Activated naive CD8-positive, alpha-beta T cell treated with anti-CD3 and anti-CD28 coated beads for 36 hours (primary cell): ENCODE measurements at places on chromosomes 16 and 17. TPM values are rescaled to one million over a fixed set of nuclear protein-coding genes. Genes with fewer than 3 reads are reported as not detected.

CBX2 gene
- 5.4 TPM for total RNA-seq

DNA sequence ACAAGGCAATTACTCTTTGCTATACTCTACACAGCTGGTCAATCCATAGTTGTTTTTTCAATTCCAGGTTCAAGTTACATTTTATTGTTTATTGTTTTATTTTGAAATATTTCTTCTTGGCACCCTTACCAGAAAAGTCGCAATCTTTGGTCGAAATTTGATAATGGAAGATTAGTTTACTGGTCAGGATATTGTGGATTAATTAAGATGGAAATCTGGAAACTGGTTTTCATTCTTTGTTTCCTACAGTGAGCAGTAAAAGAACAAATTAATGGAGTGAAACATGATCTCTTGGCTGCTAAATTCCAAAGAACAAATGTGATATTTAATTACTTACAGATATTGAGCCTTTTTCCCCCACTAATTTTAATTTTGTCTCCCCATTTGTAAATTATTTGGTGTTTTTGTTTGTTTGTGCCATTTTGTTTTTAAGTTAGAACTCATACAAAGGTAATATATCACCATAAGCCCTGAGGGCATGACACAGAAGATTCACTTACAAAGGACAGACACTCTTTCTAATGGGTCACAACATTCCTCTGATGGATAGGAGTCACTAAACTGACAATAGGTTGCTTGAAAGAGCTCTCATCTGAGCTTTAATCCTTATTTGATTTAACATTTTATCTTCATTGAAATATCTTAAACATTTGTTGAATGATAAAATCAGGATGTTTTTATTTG lies 700.2 kb downstream of the KCNJ2 start:
- no peaks in the 10 kb centered on the region for H3K4me1 ChIP-seq
- DNase-seq = no peak
- no peak overlapping the region for H3K4me3 ChIP-seq
- H3K36me3 ChIP-seq = no peaks in the 10 kb centered on the region

PRAC2 gene
- total RNA-seq = not detected

GRCh38 chr16:27285676-27286196 lies 17.2 kb upstream of the NSMCE1 start:
- no peaks in the 10 kb centered on the region for H3K27me3 ChIP-seq
- H3K27ac ChIP-seq = peak overlapping the region; percentile 25
- H3K4me1 ChIP-seq = peaks cover 49% of the 10 kb centered on the region
- peaks cover 3% of the 10 kb centered on the region for H3K36me3 ChIP-seq
- H3K4me3 ChIP-seq = no peak overlapping the region
- DNase-seq = no peak

- no peak overlapping the region for H3K27ac ChIP-seq
- H3K27me3 ChIP-seq = no peaks in the 10 kb centered on the region
- no peaks in the 10 kb centered on the region for H3K4me1 ChIP-seq
- DNase-seq = no peak
- no peak overlapping the region for H3K4me3 ChIP-seq
These were observed 32.3 kb upstream of the NUFIP2 start for GRCh38 chr17:29326023-29326813.

DNA sequence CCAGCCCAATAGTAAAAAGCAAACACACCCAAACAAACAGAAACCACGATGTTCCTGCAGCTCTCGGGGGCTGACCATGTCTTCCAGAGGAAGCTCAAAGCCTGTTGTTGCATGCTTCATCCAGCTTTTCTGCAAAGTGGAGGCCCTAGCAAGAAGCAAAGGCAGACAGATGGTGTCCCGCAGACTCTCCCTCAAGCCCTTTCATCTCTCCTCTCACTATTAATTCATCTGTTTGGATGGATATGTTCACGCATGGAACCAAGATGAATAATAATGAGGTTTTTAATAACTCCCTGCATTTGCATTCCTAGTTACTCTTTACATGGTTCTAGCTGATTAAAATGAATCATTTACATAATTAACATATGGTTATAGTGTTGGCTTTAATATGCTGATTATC lies 36.6 kb downstream of the RBFOX1 start:
- no peak for DNase-seq
- H3K36me3 ChIP-seq = no peaks in the 10 kb centered on the region
- H3K4me1 ChIP-seq = no peaks in the 10 kb centered on the region
- H3K27me3 ChIP-seq = peaks cover 1% of the 10 kb centered on the region

PERCC1 gene
- 0.40 TPM for total RNA-seq

PRSS8 gene
- total RNA-seq = not detected

GCGR gene
- not detected for total RNA-seq

DNA sequence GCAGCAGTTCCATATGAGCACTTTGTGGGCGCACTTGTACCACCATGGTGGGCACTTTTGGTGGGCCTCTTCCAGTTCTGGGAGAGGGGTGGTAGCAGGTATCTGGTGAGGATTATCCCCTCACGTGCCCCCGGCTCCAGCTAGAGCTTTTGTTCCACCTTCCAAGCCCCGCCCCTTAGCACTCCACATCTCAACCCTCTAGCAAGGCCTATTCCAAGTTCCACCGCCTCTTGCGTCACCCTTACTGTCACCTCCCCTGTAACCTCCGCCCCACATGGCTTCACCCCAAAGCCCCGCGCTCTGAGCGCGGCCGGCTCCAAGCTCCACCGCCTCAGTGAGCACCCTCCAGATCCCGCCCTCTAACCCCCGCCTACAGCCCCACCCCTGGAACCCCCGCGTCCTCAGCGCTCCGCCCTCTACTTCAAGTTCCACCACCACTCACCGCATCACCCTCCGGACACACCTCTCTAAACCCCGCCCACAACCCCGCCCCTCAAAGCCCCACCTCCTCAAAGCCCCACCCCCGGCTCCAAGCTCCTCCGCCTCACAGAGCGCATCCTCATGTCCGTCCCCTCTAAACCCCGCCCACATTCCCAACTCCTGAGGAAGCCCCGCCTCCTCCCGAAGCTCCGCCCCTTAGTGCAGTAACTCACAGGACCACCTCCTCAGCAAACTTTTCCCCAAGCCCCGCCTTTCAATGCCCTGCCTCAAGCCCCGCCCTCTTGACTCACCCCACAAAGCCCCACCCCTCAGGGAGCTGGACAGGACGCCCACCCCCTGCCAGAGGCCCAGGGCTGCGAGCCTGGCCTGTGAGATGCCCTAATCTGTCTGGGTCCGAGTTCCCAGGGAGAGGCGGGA lies 11.1 kb downstream of the SCN4A start:
- peak; percentile 55 for DNase-seq
- H3K36me3 ChIP-seq = no peaks in the 10 kb centered on the region
- no peak overlapping the region for H3K4me3 ChIP-seq

SERPINF2 gene
- total RNA-seq = 0.08 TPM

- peaks cover 12% of the 10 kb centered on the region for H3K36me3 ChIP-seq
- peaks cover 17% of the 10 kb centered on the region for H3K4me1 ChIP-seq
- no peak for DNase-seq
- H3K27me3 ChIP-seq = no peaks in the 10 kb centered on the region
- no peak overlapping the region for H3K27ac ChIP-seq
- H3K4me3 ChIP-seq = no peak overlapping the region
These were observed 2.3 kb downstream of the VKORC1 start for GRCh38 chr16:31092330-31092729.

DPEP2 gene
- 2.7 TPM for total RNA-seq
